Natural killer cell (primary cell): ENCODE measurements at places on chromosomes 2 and 18.

DNA sequence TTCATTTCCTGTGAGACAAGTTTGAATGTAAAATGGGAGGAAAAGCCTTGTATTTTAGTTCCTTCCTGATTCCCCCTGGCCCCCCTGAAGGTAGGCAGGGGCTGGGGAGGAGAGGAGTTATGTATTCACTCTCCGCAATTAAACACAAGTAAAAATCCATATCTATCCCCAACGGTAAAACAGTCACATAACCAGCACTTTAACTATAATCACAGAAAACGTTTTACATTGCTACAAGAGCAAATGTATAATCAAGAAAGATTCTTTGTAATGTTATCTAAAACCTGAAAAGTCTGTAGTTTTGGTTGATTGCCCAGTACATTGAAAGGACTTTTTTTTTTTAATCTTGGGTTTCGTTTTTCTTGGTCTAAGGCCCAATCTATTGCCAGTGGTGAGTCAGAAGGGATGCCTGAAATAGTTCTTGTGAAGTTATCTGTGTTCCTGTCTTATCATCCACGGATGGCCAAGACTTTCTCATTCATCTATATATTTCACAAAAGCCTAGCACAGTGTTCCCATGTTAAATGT is 34.5 kb upstream of the CCNYL1 start:
- DNase-seq: no peak

- no peak for DNase-seq
These were observed 61.4 kb downstream of the DYM start for GRCh38 chr18:49399003-49399402.

DNA sequence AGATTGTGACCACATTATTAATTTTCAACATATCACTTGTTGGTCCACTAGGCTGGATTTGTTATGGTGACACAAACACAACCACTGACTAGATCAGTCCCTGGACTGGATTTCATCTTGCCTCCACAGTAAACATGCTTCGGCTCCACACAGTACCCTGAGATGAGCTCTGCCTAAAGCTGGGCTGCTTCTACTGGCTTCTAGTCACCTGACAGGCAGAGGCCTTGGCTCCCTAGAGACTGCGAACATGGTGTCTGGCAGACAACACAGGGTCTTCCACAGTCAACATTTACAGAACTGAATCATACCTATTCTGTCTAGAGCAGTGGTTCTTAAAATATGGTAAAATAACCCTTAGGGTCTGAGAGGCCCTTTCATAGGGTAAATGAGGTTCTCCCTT is 69.2 kb downstream of the RIT2 start:
- DNase-seq: no peak

- no peak for DNase-seq
These were observed at the start of gene OSR1 for GRCh38 chr2:19358242-19359020. Gene OSR1, minus strand, starts transcription at chr2:19358623. Its CDS starts 4,818 bp downstream, at chr2:19353805.

GRCh38 chr2:239366740-239367139 is 34.1 kb downstream of the HDAC4 start:
- DNase-seq: peak; percentile 7

GRCh38 chr2:234421-234820 is 29.4 kb downstream of the SH3YL1 start:
- DNase-seq: no peak

DNA sequence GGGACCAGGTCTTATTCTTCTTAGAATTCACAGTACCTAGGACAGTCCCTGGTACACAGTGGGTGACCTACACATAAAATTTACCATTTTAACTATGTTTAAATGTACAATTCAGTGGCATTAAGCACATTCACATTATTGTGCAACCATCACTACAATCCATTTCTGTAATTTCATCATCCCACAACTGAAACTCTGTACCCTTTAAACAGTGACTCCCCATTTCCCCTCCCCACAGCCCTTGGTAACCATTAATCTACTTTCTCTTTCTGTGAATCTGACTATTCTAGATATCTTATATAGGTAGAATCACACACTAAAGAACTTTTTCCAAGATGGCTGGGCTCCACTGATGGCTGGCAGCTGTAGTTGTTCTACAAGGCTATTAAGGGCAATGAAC is 41.6 kb downstream of the GFPT1 start:
- DNase-seq: no peak

- DNase-seq: no peak
These were observed 807 bp upstream of the CREB1 start for GRCh38 chr2:207528980-207529329.

GRCh38 chr18:24875777-24876176 is 415.3 kb downstream of the HRH4 start:
- DNase-seq: no peak
